ENCODE measurements at places on chromosomes 3 and 15.

DNA sequence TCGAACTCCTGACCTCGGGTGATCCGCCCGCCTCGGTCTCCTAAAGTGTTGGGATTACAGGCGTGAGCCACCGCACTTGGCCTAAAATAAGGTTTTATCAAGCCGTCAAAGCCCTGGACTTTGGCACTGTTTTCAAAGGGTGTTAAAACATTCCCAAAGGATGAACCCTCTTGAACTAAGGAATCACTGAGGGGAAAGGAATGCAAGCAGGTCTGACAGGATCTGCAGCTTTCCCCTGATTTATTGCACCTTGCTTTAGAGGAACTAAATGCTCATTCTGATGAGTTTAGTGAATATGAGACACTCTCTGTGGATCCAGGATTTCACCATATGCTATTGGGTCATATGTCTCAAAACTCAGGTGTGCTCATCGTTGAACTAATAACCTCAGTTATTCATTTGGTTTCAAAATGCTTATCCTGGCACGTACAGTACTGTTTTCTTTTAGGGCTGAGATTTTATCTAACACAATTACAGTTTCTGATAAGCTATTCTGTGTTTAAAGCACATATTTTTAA, 63.0 kb upstream of the TSC22D2 start:
- no peak for DNase-seq

GRCh38 chr3:97389936-97390335, 374.6 kb upstream of the ARL6 start:
- no peak for DNase-seq

DNA sequence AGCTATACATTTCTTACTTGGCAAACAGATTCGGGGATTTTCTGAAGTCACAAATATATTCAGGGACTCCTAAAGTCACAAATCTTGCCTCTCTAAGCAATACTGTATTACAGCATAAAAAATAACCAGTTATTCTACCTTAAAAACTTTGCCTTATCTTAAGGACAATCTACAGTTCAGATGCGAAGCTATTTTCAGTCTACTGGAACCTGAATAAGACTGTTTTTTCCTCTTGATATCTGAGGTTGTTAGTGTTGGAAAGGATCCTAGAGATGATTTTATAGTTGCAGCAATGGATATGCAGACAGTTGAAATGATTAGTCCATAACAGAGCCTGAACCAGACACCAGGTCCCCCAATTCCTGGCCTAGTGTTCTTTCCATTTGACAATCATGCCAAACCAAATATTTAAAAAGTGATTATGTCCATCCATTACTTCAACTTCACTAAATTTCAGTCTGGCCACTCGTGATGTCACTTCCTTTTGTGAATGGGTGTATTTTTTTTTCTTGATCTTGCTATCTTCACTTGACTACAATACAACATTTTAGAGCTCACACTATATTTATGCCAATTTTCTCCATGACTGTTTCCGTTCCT, 1.8 kb downstream of the HDGFL3 start:
- no peak for DNase-seq

DNA sequence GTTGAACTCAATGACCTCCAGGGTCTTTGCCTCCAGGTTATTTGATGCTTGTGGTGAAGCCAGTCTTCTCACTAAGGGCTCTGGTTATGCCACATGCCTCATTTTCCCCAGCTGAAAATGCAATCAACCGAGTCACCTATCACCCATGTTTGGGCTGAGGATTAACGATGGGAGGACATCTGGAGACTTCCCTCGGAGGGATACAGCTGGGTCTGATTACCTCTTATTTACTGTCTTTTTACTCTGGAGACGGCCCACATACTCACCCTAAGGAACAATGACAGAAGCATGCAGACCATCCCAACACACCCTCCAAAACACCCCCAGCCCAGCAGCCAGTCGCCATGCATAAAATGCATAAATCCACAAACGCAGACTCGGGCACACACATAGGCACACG, 187.4 kb downstream of the OPA1 start:
- no peak for DNase-seq

DNA sequence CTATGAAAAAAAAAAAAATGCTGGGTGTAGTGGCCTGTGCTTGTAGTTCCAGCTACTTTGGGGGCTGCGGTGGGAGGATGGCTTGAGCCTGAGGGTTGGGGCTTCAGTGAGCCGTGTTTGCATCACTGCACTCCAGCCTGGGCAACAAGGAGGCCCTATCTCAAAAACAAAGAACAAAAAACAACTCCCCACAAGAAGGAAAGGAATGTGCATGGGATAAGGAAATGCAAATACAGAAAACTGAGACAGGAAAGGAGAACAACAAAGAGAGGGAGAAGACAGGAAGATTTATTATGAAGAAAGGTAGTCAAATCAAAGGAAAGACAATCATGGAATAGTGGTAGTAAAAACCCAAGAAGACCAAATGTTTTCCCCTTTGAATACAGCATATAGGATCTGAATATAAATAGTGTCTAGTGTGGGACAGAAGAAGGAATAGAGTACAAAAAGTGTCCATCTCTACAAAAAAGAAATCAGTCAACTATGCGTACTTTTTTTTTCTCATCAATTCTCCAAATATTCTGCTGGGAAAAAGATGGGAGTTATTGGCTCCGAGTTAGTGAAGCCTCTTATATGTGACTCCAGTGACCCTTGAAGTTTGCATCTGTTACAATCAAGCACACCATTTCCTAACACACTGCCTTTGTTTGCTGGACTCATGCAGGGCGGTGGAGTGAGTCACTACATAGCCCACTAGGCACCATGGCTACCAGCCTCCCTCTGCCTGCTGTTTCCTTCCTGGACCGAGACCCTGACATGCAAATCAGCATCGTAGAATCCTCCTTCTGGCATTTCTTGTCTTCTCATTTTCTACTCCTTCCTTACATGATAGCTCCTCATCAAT, 101.2 kb upstream of the PTX3 start:
- DNase-seq, result no peak

DNA sequence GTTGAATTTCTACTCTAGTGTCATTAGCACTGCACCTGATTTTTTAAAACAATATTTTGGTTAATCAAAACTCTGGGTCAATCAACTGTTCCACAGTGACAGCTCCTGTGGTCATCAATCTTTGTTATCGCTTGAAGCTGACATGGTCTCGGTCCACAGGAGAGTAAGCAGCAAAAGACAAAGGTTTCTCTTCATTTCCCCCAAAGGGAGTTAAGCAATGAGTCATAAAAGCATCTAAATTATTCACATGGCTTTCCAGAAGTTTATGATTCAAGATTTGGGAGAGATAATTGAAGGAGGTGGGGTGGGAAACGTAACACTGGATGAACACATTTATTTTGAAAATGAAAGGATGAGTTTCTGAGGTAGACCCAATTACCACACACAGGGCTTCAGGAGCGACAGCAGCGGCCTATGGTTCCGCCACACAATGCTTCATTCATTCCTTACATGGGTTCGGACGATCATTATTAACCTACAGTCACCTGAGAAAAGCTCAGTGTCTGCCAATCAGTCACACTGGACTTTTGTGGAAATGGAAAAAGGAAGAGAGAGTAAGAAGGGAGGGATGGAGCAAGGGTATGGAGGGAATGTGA, 505.1 kb downstream of the FHIT start:
- DNase-seq, result no peak

DNA sequence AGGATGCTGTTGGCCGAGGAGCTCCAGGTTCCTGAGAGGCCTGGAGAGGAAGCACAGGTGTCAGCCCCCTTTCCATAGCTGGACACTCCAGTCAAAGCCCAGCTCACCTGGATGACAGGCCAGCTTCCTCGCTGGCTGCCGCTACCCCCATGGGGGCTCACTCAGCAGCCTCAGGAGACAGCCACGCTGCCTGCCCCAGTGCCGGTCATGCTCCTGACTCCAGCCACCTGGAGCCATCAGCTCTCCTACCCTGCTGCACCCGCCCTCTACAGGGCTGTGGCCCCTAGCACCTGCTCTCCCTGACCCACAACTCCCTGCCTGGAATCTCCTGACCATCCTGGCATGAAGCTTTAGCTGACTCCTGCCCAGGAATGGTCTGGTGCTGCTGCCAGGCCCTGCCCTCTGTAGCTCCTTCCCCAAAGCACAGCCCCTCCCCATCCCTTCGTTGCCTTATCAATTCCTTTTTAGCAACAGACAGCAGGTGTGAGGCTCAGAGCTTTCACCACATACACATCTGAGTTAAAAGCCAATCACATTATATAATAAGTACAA, 94.2 kb downstream of the NUP210 start:
- DNase-seq, result no peak

- no peak for DNase-seq
These were observed 31.9 kb downstream of the ACAN start for GRCh38 chr15:88835119-88835518.

DNA sequence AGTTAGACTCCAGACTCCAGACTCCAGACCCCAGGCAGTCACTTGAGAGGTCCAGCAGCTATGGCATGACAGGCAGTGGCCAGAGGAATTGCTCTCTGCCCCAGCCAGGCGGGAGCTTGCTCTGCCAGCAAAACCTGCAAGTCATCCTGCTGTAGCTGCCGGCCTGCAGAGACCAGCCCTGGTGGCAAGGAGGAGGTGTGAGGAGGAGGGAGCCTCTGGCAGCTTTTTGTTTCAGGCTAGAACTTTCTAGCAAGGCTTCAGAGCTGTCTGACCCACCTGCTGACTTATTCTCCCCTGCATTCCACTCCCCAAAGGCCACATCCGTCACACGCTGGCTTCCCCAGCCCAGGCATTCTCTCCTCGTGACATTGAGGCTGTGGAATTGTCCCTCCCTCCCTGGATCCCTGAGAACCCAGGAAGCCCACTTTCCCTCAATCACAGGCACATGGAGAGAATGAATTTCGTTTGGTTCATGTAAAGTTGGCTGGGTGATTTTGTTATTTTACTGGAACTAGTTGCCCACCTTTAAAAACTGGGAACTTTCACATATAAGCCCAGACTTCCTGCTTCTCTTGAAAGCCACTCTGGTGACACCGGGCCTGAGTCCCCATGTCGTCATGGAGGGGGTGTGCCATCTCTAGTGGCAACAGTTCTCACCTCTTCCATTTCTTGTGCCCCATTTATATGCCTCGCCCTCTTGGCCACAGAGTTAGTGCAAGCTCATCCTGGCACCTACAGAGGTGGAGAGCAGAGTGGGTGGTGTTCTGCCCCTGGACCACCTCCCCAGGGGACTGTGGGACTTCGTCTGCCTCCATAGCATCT, 82.7 kb downstream of the ABHD5 start:
- DNase-seq, result peak; percentile 23

GRCh38 chr3:157122116-157122515, 37.8 kb downstream of the CCNL1 start:
- DNase-seq, result no peak

DNA sequence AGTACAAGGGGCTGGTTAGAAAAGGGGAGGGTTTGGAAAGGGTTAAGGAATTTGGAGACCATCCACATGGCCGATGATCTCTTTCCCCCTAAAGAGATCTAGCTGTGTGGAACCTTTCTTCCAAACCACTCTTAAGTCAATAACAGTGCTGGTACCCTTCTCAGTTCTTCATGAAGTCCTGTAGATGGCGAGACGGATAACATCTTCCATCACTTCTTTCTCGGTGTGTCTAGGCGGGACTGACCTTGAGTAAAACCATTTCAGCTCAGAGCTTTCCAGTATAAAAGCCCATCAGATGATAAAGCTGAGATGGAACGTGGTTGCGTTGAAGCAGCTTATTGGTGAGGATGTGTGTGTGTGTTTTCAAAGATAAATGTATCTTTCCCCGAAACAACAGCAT, 151.5 kb upstream of the BHLHE40 start:
- DNase-seq, result no peak

GRCh38 chr3:38046821-38047220, 7.8 kb downstream of the DLEC1 start:
- no peak for DNase-seq

DNA sequence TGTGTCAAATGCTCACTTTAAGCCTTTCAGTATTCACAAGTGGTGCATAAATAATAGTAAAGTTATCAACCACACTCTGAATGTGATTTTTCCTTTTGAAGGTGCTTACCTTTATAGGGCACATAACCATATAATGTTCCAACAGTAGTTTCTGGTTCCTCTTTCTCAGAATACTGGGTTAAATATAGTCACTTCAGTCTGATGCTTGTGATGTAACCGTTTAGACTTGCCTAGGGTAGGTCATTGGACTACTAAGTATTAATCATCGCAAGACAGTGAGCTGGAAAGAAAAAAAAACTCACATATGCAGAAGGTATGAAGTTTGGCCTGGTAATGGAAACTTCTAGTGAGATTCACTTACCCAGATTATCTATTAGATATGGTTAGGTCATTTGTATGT, 1.9 kb downstream of the KBTBD8 start:
- DNase-seq, result no peak

GRCh38 chr15:32732574-32733157, 14.9 kb downstream of the GREM1 start:
- DNase-seq, result no peak

- no peak for DNase-seq
These were observed 585 bp upstream of the MKRN2 start for GRCh38 chr3:12556314-12556689.

- DNase-seq, result no peak
These were observed 11.5 kb downstream of the CCDC80 start for GRCh38 chr3:112629425-112629824.

All from stimulated activated CD4-positive, alpha-beta T cell treated with anti-CD3 and anti-CD28 coated beads, Interleukin-4, amount 100 ng/mL, for 4 hours (primary cell).